Immature natural killer cell (primary cell): ENCODE measurements at places on chromosomes 4 and X. TPM values are rescaled to one million over a fixed set of nuclear protein-coding genes. Genes with fewer than 3 reads are reported as not detected.

- peaks cover 83% of the 10 kb centered on the region for H3K4me1 ChIP-seq
- H3K27ac ChIP-seq: peak overlapping the region; percentile 86
- peak overlapping the region; percentile 87 for H3K4me3 ChIP-seq
- peaks cover 9% of the 10 kb centered on the region for H3K36me3 ChIP-seq
- H3K27me3 ChIP-seq: peaks cover 1% of the 10 kb centered on the region
These were observed 6.4 kb downstream of the MSN start for GRCh38 chrX:65673857-65674203.

The TECRL gene
- polyA plus RNA-seq: not detected

- peak; percentile 20 for DNase-seq
- no peaks in the 10 kb centered on the region for H3K27me3 ChIP-seq
- H3K4me1 ChIP-seq: no peaks in the 10 kb centered on the region
- H3K27ac ChIP-seq: no peak overlapping the region
These were observed 44.1 kb downstream of the TIGD4 start for GRCh38 chr4:152735396-152735859.

- no peaks in the 10 kb centered on the region for H3K36me3 ChIP-seq
- DNase-seq: no peak
- no peaks in the 10 kb centered on the region for H3K4me1 ChIP-seq
- no peak overlapping the region for H3K27ac ChIP-seq
These were observed 43.8 kb downstream of the PJA1 start for GRCh38 chrX:69121321-69122000.

DNA sequence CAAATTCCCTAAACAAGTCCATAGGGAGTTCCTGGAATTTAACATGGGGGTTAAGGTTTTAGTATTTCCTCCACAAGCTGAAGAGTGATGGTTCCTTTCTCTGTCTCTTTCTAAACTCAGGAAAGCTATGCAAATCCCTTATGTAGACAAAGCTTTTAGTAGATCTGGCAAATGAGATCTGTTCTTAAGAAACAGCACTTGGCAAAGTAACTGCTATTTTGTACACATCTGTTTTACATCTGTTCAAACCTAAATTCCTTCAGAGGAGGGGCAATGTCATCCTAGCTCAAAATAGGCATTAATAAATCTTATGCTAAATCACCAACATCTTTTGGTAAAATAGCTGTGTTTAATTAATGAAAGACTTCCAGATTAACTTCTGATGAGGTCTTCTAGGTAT lies 137.8 kb upstream of the TBC1D9 start:
- no peaks in the 10 kb centered on the region for H3K36me3 ChIP-seq
- H3K4me3 ChIP-seq: no peak overlapping the region
- H3K27ac ChIP-seq: no peak overlapping the region
- H3K27me3 ChIP-seq: no peaks in the 10 kb centered on the region
- no peaks in the 10 kb centered on the region for H3K4me1 ChIP-seq

DNA sequence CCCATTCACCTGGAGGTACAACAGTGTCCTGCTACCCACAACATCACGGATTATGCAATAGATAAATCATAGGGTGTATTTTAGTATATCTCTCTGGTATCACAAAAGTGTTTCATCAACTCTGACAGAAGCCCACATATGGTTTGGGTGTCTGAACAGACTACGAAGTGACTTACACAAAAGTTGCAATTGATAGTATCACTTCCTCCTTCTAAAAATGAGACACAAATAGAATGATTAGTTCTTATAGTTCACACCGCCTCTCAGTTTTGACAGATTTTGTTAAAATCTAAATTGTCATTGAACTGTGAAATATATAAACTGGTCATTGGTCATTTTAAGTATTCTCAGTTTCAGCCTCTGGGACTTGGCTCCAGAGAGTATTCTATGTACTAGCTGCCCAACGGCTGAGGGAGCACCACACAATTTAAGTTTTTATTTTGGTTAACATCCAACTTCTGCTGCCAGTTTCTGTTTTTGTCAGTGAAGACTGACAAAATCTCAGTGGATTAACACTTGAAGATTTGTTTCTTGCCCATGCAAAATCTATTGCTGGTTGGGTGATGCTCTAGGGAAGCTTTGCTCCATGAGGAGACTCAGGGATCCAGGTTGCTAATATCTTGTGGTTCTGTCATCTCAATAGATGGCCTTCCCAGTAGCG lies 113.8 kb upstream of the PUDP start:
- H3K27ac ChIP-seq: no peak overlapping the region
- H3K36me3 ChIP-seq: peaks cover 34% of the 10 kb centered on the region
- H3K4me1 ChIP-seq: no peaks in the 10 kb centered on the region
- no peak overlapping the region for H3K4me3 ChIP-seq
- no peaks in the 10 kb centered on the region for H3K27me3 ChIP-seq
- DNase-seq: no peak

GRCh38 chrX:108736509-108737479 lies at the start of gene IRS4:
IRS4 (minus strand) TSS chrX:108736563.
- no peaks in the 10 kb centered on the region for H3K4me1 ChIP-seq
- no peak for DNase-seq
- H3K4me3 ChIP-seq: no peak within 1 kb of the TSS

- no peak overlapping the region for H3K4me3 ChIP-seq
- no peaks in the 10 kb centered on the region for H3K36me3 ChIP-seq
- no peaks in the 10 kb centered on the region for H3K4me1 ChIP-seq
- peaks cover 6% of the 10 kb centered on the region for H3K27me3 ChIP-seq
- H3K27ac ChIP-seq: no peak overlapping the region
These were observed 59.4 kb upstream of the FBXW7 start for GRCh38 chr4:152594978-152595925.

DNA sequence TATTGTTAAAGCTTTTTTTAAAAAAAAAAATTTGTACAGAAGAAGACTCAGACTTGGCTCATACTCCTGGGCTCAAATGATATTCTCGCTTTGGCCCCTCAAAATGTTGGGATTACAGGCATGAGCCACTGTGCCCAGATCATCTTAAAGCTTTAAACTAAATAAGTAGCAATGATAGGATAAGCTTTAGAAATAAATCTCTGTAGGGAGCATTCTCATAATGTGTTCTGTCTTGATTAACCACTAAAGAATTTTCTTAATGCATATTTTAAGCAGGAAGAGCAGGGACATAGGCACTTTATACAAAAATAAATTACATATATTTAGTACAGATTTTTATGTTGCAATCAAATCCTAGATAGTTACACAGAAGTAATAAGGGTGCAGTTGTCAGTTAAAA lies 667.2 kb downstream of the GRID2 start:
- H3K4me3 ChIP-seq: no peak overlapping the region
- no peaks in the 10 kb centered on the region for H3K27me3 ChIP-seq
- H3K4me1 ChIP-seq: no peaks in the 10 kb centered on the region
- no peak for DNase-seq

DNA sequence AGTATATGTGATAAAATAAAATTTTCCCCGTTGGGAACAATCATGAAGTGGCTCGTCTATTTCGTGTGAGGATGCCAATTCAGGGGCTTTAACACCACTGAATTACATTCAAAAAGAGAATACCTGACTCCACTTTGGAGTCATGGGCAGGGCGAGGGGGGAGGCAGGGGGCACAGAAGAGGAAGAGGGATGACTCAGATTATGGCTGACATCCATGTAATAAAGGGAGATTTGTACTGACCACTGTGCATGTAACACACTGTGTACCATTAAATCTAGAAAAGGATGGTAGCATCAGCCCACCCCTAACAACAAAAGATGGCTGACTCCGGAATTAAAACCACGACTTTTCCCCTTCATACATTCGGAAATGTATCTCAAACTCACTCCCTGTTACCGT lies 1.3 kb downstream of the SLC9A7 start:
- no peak overlapping the region for H3K27ac ChIP-seq
- no peaks in the 10 kb centered on the region for H3K36me3 ChIP-seq
- peaks cover 13% of the 10 kb centered on the region for H3K27me3 ChIP-seq
- no peak for DNase-seq
- H3K4me3 ChIP-seq: peak overlapping the region; percentile 87
- H3K4me1 ChIP-seq: peaks cover 13% of the 10 kb centered on the region

GRCh38 chr4:96471956-96472867 lies 632.3 kb downstream of the PDHA2 start:
- H3K27ac ChIP-seq: no peak overlapping the region
- H3K27me3 ChIP-seq: no peaks in the 10 kb centered on the region
- H3K4me3 ChIP-seq: no peak overlapping the region
- no peaks in the 10 kb centered on the region for H3K36me3 ChIP-seq
- DNase-seq: no peak

The RAB40AL gene
- polyA plus RNA-seq: not detected

DNA sequence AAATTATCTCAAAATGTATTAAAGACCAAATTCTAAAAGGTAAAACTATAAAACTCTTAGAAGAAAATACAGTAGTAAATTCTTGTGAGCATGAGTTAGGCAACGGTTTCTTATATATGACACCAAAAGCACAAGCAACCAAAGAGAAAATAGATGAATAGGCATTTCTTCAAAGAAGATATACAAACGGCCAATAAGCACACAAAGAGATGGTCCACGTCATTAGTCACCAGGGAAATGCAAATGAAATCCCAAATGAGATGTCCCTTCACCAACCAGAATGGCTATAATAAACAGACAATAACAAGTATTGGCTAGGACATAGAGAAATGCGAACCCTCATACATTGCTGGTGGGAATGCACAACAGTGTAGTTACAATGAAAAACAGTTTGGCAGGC lies 44.6 kb downstream of the RAB33A start:
- H3K36me3 ChIP-seq: no peaks in the 10 kb centered on the region
- H3K4me1 ChIP-seq: no peaks in the 10 kb centered on the region
- no peaks in the 10 kb centered on the region for H3K27me3 ChIP-seq
- no peak for DNase-seq
- no peak overlapping the region for H3K4me3 ChIP-seq

DNA sequence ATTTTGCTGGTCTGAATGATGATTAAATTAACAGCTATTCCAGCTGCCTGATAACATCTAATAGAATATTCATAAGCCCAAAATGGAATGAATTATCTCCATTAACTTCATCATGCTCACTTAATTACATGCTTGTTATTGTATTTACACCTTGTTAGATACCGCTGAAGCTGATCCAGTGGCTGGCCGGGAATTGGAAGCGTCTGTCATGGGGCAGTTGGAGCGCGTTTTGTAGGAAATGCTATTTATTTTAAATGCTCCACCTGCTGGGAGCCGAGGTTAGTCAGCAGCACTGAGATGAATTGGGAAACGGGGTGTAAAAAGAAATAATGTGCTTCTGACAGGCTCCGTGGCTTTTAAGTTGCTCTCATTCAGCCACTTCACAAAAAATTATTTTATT lies 25.2 kb downstream of the ARX start:
- DNase-seq: no peak
- H3K4me1 ChIP-seq: no peaks in the 10 kb centered on the region
- no peak overlapping the region for H3K4me3 ChIP-seq
- peaks cover 4% of the 10 kb centered on the region for H3K27me3 ChIP-seq

The PSAPL1 gene
- polyA plus RNA-seq: not detected

DNA sequence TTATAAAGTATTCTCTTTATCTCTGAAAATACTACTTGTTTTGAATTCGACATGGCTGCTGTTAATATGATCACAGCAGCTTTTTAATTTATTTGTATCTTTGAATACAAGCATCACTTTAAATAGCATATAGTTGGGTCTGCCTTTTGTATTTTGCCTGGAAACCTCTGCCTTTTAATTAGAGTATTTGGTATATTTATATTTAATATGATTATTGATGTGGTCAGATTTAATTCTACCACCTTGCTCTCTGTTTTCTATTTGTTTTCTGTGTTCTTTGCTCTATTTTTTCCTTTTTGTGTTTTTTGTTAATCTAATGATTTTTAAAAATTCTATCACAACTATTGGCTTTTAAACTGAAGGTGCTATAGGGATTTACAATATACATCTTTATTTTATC lies 21.7 kb downstream of the STK32B start:
- no peaks in the 10 kb centered on the region for H3K27me3 ChIP-seq
- no peak for DNase-seq
- H3K4me3 ChIP-seq: no peak overlapping the region
- H3K27ac ChIP-seq: no peak overlapping the region

DNA sequence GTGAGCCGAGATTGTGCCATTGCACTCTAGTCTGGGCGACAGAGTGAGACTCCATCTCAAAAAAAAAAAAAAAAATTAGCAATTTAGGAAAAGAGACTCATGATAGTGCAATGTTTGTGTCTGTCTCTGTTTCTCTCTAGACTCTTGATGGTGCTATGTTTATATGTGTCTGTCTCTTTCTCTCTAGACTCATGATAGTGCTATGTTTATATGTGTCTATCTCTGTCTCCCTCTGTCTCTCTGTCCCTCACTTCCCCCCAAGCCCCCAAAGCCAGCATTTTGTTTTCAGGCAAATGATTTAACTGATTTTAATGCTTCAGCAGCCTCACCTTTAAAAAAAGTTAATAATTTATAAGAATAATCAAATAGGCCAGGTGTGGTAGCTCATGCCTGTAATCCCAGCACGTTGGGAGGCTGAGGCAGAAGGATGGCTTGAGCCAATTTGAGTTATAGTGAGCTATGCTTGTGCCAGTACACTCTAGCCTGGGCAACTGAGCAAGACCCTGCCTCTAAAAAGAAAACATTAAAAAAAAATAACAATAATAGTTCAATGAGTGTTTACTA lies 6.9 kb downstream of the MOB1B start:
- peaks cover 8% of the 10 kb centered on the region for H3K36me3 ChIP-seq
- no peak overlapping the region for H3K4me3 ChIP-seq
- peaks cover 11% of the 10 kb centered on the region for H3K4me1 ChIP-seq
- H3K27ac ChIP-seq: no peak overlapping the region

DNA sequence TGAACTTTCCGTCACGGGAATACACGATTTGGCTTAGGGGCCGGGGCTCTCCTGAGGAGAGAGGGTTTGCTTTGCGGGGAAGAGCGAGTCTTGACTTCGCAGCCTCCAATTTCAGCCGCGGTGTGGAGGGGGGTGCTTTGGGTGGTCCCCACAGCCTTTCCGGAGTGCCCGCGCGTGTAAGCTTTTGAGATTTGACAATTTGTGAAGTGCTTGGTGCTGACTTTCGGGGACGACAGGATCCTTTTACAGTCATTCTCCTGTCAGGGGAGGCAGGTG lies 355 bp downstream of the SCML1 start:
- H3K27ac ChIP-seq: peak overlapping the region; percentile 65
- peaks cover 23% of the 10 kb centered on the region for H3K4me1 ChIP-seq

DNA sequence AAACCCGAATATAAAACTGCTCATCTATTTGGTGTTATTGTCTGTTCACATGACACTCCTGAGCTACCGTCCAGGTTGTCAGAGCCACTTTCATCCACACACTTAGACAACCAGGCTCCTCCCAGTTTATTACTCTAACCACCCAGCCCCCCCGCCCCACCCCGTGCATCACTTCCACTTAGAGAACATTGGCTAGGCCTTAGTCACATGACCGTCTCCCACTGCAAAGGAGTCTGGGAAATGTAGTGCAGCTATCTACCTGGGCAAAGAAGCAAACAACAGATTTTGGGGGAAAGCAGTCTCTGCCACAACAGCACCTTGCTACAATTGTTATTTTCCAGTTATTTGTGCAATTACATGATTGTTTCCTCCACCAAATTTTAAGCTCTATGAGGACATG lies 57.6 kb upstream of the RBPJ start:
- no peak for DNase-seq
- no peaks in the 10 kb centered on the region for H3K4me1 ChIP-seq
- H3K4me3 ChIP-seq: no peak overlapping the region
- no peaks in the 10 kb centered on the region for H3K27me3 ChIP-seq
- no peaks in the 10 kb centered on the region for H3K36me3 ChIP-seq
- no peak overlapping the region for H3K27ac ChIP-seq

- no peak overlapping the region for H3K4me3 ChIP-seq
- H3K27ac ChIP-seq: no peak overlapping the region
- no peaks in the 10 kb centered on the region for H3K36me3 ChIP-seq
- H3K27me3 ChIP-seq: no peaks in the 10 kb centered on the region
These were observed 83.8 kb downstream of the EGF start for GRCh38 chr4:109996526-109996925.

The RPGR gene
- polyA plus RNA-seq: 7.2 TPM

The EXOC1 gene
- polyA plus RNA-seq: 9.9 TPM

The LIMCH1 gene
- polyA plus RNA-seq: not detected

The CENPC gene
- 14.2 TPM for polyA plus RNA-seq

The RTL3 gene
- polyA plus RNA-seq: not detected

The SERPINA7 gene
- not detected for polyA plus RNA-seq
